ENCODE measurements at places on chromosomes 3 and 15. TPM values are rescaled to one million over a fixed set of nuclear protein-coding genes. Genes with fewer than 3 reads are reported as not detected.
A peak's percentile ranks its signal among the peaks of the same experiment; 100 is the strongest.

DNA sequence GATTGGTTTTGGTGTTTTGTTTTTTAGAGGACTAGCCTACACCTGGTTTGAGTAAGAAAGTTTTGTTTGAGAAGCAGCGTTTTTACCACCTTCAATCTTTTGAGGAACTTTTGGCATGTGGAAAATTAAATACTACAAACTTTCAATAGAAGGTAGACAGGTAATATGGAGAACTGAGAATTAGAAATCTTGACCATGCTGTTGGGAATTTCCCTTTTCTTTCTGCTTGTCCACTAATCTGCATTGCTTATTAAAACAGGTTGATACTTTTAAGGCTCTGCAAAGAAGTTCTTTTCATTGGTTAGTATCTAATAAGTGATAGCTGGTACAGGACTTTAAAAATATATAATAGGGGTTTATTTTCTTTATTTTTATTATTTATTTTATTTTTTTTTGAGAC, 31.9 kb downstream of the UBE2E1 start:
- H3K27ac ChIP-seq: no peak overlapping the region
- no peaks in the 10 kb centered on the region for H3K27me3 ChIP-seq
- H3K4me1 ChIP-seq: peaks cover 4% of the 10 kb centered on the region
- DNase-seq: no peak

- no peak overlapping the region for H3K4me3 ChIP-seq
- no peak for DNase-seq
- no peak overlapping the region for H3K27ac ChIP-seq
- no peaks in the 10 kb centered on the region for H3K4me1 ChIP-seq
- no peaks in the 10 kb centered on the region for H3K36me3 ChIP-seq
Observed at GRCh38 chr3:80285388-80285787, 517.6 kb upstream of the ROBO1 start.

Gene FBXL22
- 1.9 TPM for total RNA-seq

Gene ARF4
- 149 TPM for total RNA-seq

DNA sequence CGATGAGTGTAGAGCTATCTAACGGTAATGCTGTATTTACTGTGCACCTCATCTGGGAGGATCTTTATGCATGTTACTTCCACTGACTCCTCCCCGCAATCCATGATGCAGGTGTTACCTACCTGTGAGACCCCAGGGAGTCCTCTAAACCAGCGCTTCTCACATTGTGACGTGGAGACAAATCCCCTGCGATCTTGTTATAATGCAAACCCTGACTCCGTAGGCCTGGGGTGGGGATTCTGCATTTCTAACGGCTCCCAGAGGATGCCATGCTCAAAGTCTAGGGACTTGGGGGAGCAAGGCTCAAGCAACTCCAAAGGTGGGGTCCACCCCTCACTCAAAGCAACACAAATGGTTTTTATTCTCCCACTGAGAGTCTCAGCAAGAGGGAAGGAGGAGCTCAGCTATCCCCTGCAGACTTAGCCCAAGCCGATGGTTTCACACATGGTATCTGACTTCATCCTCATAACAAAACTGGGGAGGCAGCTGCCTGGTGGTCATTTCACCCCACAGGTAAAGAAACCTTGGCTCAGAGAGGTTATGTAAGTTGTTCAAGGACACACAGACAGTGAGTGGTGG, 63.6 kb downstream of the PCSK6 start:
- H3K27me3 ChIP-seq: no peaks in the 10 kb centered on the region
- H3K36me3 ChIP-seq: no peaks in the 10 kb centered on the region
- H3K27ac ChIP-seq: no peak overlapping the region
- no peak overlapping the region for H3K4me3 ChIP-seq

- no peaks in the 10 kb centered on the region for H3K27me3 ChIP-seq
- H3K4me1 ChIP-seq: no peaks in the 10 kb centered on the region
- no peaks in the 10 kb centered on the region for H3K36me3 ChIP-seq
- H3K27ac ChIP-seq: no peak overlapping the region
Observed at GRCh38 chr3:192229866-192230265, 497.5 kb downstream of the FGF12 start.

DNA sequence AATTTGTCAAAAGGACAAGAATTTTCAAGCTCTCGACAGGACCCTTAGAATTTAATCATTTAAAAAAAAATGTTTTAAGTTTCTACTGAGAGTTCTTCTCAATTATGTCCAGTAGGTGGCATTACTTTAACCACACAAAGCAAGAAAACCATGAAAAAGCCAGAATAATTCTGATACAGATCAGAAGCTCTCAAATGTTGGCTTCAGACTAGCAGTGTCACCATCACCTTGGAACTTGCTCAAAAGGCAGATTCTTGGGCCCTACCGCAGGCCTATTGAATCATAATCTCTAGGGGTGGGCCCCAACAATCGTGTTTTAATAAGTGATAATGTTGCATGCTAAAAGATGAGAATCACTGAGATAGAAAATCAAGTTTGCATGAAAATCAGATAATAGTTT, 99.5 kb upstream of the KCNMB2 start:
- H3K4me3 ChIP-seq: no peak overlapping the region
- DNase-seq: no peak
- H3K4me1 ChIP-seq: no peaks in the 10 kb centered on the region
- no peak overlapping the region for H3K27ac ChIP-seq

GRCh38 chr3:117526470-117527079, 817.0 kb downstream of the TUSC7 start:
- no peaks in the 10 kb centered on the region for H3K36me3 ChIP-seq
- peak; percentile 27 for DNase-seq
- H3K27ac ChIP-seq: no peak overlapping the region

GRCh38 chr3:124818398-124819091, 68.6 kb downstream of the ITGB5 start:
- H3K27ac ChIP-seq: no peak overlapping the region
- H3K36me3 ChIP-seq: no peaks in the 10 kb centered on the region
- H3K27me3 ChIP-seq: no peaks in the 10 kb centered on the region
- H3K4me3 ChIP-seq: no peak overlapping the region
- peaks cover 2% of the 10 kb centered on the region for H3K4me1 ChIP-seq

Gene TRA2B
- 108 TPM for total RNA-seq

GRCh38 chr15:101617390-101617965, 34.7 kb downstream of the TM2D3 start:
- peaks cover 11% of the 10 kb centered on the region for H3K4me1 ChIP-seq
- no peak overlapping the region for H3K4me3 ChIP-seq
- H3K36me3 ChIP-seq: no peaks in the 10 kb centered on the region
- no peak overlapping the region for H3K27ac ChIP-seq

Gene SLC30A4
- 9.5 TPM for total RNA-seq

DNA sequence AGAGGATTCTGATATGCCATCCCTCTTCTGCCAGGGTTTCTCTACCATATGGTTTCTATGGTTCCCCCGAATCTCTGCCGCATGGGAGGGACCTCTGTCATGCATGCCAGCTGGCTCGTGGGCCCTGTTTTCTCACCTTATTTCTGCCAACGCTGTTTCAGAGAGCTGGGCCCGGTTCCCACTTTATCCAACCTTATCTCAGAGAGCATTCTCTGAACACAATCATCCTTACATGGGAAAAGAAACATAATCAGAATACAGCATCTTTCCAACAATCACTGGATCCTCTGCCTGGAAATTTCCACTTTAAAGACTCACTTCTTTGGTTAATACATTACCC, 234.5 kb upstream of the ZBTB20 start:
- no peaks in the 10 kb centered on the region for H3K27me3 ChIP-seq
- no peak overlapping the region for H3K4me3 ChIP-seq
- no peaks in the 10 kb centered on the region for H3K36me3 ChIP-seq
- no peak overlapping the region for H3K27ac ChIP-seq
- no peak for DNase-seq

Gene KLHL40
- not detected for total RNA-seq

Gene IL20RB
- 0.56 TPM for total RNA-seq

DNA sequence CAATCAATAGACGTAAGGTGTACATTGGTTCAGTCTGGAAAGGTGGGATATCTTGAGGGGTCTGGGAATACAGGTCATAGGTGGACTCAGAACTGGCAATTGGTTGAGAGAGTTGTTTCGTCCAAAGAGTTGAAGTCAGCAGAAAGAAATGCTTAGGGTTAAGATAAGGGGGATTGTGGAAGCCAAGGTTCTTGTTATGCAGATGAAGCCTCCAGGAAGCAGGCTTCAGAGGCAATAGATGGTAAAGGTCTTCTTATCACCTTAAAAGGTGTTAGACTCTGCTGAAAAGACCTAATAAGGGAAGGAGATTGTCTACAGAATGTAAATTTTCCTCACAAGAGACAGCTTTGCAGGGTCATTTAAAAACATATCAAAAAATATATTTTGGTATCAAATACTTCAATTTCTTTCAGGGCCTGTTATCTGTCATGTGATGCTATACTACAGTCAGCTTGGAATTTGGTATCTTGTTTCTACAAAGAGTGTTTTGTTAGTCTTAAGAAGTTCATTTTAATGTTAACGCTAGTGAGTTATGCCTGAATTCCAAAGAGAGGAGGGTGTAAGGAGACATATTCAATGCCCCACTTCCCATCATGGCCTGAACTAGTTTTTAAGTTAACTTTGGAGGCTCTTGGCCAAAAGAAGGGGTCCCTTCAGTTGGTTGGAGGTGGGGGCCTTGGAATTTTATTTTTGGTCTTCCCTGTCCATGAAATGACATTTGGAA, 378.2 kb upstream of the ROBO2 start:
- H3K27ac ChIP-seq: no peak overlapping the region
- no peaks in the 10 kb centered on the region for H3K4me1 ChIP-seq
- no peak overlapping the region for H3K4me3 ChIP-seq
- DNase-seq: no peak

Gene DNASE1L3
- 0.65 TPM for total RNA-seq

- H3K4me1 ChIP-seq: peaks cover 5% of the 10 kb centered on the region
- no peak for DNase-seq
- no peaks in the 10 kb centered on the region for H3K36me3 ChIP-seq
Observed at GRCh38 chr3:15531346-15531745, 9.8 kb upstream of the COLQ start.

Gene PRSS50
- 0.28 TPM for total RNA-seq

Gene CCR3
- not detected for total RNA-seq

GRCh38 chr15:69753867-69754266, 301.2 kb downstream of the RPLP1 start:
- no peak overlapping the region for H3K4me3 ChIP-seq
- H3K27ac ChIP-seq: no peak overlapping the region
- DNase-seq: no peak
- no peaks in the 10 kb centered on the region for H3K4me1 ChIP-seq

DNA sequence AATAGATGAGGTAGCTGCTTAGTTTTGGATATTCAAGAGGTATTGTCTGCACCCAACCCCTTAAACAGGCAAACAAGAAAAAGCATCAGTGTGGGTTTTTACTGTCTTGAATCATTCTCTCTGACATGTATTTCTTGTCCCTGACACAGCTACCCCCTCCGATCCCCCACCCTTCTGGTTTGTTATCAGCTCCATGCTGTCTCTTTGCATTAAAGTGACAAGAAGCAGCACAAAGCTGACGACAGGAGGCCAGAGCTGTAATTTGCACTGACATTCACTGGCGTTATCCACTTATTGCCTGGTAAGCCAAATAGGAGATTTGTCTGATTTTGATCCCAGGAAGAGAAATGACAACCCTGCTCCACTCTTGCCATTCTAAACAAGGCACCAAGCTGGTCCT, 83.3 kb upstream of the SNRK start:
- no peaks in the 10 kb centered on the region for H3K27me3 ChIP-seq
- H3K27ac ChIP-seq: no peak overlapping the region

DNA sequence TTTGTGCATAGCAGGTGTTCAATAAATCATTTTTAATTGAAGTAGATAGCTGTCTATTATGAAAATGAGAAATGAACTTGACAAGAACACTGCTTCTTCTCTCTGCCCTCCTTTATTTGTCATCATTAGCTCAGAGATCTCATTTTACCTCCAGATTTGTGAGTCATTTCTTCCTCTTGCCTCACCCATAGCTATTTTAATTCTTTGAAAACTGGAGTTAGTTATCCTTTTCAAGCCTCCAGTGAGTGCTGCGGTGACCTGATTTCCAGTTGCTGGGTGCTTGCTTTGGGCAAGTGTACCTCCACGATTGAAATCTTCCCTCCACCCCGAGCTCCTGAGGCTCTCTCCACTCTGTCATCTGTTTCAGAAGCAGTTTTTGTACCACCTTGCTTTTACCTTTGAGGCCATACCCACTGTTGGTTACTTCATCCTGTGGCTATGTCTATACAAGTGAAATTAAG, 114.6 kb downstream of the NFKBIZ start:
- no peaks in the 10 kb centered on the region for H3K4me1 ChIP-seq
- no peak overlapping the region for H3K27ac ChIP-seq
- H3K27me3 ChIP-seq: no peaks in the 10 kb centered on the region
- H3K36me3 ChIP-seq: no peaks in the 10 kb centered on the region
- DNase-seq: no peak

DNA sequence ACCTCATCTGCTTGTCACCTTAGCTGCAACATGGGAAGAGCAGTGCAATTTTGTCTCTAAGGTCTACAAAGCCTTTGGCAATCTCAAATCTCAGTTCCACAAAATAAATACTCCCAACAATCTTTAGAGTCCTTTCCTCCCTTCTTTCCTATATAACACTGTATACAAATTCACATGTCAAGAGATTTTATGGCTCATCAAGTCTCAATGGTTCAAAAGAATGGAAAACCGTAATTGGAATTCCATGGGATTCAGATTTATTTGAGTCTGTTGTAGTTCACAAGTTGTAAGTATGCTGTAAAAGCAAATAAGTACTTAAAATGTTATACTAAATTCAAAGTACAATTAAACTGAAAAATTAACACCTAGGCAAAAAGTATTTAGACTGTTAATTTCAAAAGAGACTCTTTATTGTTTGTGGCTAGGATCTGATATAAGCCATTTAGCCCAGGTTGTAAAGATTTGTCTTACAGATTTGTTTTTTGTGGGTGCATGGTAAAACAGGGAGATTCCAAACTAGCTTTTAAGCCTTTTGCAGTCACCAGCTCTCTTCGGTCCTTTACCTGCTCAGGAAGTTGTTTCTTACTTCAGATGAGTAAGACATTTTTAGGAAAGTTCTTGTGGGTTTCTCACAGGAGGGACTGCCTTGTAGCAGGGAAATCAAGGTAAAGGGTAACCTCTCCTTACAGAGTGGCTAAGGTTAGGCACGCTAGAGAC, 50.1 kb downstream of the CMSS1 start:
- H3K4me1 ChIP-seq: peaks cover 28% of the 10 kb centered on the region
- no peaks in the 10 kb centered on the region for H3K27me3 ChIP-seq
- no peaks in the 10 kb centered on the region for H3K36me3 ChIP-seq

Gene C3orf70
- 8.7 TPM for total RNA-seq

GRCh38 chr15:90040618-90041017, 39.5 kb downstream of the ZNF710 start:
- H3K4me3 ChIP-seq: no peak overlapping the region
- H3K36me3 ChIP-seq: no peaks in the 10 kb centered on the region
- DNase-seq: no peak
- H3K27ac ChIP-seq: no peak overlapping the region

DNA sequence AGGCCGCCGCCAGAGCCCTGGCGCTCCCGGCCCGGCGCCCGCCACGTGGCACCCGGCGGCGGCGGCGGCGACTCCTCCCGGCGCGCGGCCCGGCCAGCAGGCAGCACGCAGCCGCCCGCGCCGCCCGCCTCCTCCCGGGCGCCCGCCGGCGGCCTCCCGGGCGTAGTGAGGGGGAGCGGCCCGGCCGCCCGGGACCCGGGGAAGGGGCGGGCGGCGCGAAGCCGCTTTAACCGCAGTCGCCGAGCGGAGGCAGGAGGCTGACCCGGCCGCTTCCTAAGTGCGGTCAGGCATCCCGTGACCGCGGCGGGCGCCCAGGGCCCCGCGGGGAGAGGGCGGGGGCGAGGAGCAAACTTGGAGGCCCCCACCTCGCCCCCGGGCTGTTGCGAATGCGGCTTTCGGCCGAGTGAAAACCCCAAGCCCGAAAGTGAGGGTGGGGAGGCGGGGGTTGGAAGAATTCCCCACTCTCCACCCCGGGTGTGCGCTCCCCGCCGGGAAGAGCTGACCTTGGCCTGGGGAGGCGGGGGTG, 1.7 kb upstream of the HES1 start:
- H3K27me3 ChIP-seq: no peaks in the 10 kb centered on the region
- H3K4me3 ChIP-seq: peak overlapping the region; percentile 52
- DNase-seq: no peak
- no peaks in the 10 kb centered on the region for H3K36me3 ChIP-seq
